NCI-H2029 treated with DMSO at 0.1 percent for 48 hours (cell line): ENCODE measurements at places on chromosomes 13 and 19.
A peak's percentile ranks its signal among the peaks of the same experiment; 100 is the strongest.

GRCh38 chr13:96629331-96629730 lies 364.9 kb downstream of the OXGR1 start:
- DNase-seq = no peak

GRCh38 chr13:28138756-28139470 lies 568 bp downstream of the PAN3 start:
- no peak for DNase-seq

GRCh38 chr13:94033098-94033497 lies 446.4 kb downstream of the DCT start:
- DNase-seq = no peak

DNA sequence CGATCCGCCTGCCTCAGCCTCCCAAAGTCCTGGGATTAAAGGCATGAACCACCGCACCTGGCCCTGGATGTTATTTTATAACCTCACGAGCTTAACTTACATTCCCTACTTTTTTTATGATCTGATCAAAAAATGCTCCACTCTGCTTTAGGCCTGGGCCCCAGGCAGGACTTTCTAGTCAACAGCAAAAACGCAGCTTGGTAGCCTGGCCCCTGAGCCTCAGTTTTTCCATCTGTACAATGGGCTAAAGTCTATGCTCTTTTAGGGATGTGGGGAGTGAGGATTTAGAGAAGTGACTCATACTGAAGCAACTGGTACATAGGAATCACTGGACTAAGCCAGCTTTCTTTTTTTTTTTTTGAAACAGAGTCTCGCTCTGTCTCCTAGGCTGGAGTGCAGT lies 11.9 kb upstream of the PIK3R2 start:
- DNase-seq = no peak

- DNase-seq = no peak
These were observed 44.0 kb downstream of the MIPEP start for GRCh38 chr13:23845105-23845725.

GRCh38 chr13:71461892-71462291 lies 405.1 kb downstream of the DACH1 start:
- DNase-seq = no peak

GRCh38 chr13:113998781-113999617 lies 25.1 kb upstream of the C13orf46 start:
- no peak for DNase-seq

GRCh38 chr13:37138169-37138568 lies 32.7 kb upstream of the CSNK1A1L start:
- DNase-seq = no peak

DNA sequence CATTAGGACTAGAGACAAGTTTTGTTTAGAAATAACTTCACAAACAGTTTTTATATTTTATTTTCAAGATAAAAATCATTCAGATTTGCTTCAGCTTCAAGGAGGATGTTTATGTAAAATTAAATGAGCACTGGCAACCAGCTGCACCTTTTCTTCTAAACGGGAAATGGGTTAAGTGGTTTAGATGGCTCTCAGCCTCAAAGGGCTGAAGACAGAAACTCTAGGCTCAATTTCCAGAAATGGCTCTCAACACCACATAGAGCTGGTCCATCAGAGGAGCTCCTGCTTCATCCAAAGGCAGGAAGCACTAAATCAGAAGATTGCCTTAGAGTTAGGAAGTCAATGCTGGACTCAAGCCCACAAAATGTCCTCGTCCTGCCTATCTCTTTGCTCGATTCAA lies 74.7 kb downstream of the ZNF429 start:
- DNase-seq = no peak

DNA sequence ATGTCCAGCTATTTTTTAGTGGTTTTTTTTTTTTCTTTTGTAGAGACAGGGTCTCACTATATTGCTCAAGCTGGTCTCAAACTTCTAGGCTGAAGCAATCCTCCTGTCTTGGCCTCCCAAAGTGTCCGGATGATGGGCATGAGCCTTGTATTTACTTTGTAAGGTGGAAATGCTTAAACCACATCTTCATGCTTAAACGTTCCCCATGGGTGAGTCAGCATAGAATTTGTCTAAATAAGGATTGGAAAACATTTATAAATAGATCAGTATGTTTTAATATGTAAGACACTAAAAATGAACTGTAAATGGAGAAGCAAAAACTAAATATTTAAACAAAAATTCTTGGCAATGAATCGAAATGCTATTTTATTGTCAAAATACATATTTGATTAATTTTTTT lies 698.0 kb downstream of the PCDH9 start:
- DNase-seq = no peak

DNA sequence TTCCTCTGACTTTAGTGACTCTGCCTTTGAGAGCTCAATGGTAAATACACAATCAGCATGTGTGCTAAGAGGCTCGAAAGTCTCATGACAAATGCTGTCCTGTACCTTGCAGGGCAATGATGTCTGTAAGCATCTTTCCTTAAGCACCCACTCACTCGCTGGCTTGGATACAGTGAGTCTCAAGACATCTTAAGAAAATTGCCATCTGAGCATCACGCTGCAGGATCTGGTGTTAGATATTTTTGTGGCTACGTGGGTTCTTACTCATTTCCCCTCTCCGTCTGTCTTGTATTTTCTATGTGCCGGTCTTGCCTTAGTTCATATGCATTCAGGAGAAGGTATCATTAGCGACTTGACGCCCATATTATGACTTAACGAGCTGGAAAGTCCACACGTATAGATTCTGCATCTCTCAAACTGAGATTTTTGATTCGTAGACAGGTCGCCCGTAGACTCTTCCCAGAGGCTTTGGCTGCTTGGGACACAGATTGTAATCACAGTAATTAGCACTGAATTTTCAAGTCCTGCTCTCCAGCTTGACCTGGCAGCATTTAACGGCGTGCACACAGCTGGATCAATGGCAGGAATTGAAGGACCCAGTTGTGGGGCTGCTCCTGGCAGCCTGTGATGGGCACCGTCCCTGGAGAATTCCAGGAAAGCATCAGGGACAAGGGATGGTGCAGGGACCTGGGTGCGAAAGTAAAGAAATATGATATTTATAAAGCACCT lies 231.2 kb downstream of the ZIC5 start:
- no peak for DNase-seq

- DNase-seq = no peak
These were observed 179.3 kb downstream of the ZIC5 start for GRCh38 chr13:99792079-99792921.

DNA sequence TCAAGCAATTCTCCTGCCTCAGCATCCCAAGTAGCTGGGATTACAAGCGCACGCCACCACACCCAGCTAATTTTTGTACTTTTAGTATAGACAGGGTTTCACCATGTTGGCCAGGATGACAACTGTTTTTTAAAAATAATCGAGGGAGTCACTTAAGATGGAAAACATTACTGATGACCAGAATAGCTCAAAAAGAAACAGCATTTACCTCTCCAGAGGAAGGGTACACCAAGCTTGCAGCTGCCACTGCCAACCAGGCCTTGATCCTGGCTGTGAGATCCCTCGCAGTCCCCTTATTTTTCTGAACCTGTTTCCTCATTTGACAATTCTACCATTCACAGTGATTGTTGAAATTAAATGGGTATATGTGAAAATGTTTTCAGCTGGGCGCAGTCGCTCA lies 14.5 kb downstream of the PDCD5 start:
- no peak for DNase-seq

DNA sequence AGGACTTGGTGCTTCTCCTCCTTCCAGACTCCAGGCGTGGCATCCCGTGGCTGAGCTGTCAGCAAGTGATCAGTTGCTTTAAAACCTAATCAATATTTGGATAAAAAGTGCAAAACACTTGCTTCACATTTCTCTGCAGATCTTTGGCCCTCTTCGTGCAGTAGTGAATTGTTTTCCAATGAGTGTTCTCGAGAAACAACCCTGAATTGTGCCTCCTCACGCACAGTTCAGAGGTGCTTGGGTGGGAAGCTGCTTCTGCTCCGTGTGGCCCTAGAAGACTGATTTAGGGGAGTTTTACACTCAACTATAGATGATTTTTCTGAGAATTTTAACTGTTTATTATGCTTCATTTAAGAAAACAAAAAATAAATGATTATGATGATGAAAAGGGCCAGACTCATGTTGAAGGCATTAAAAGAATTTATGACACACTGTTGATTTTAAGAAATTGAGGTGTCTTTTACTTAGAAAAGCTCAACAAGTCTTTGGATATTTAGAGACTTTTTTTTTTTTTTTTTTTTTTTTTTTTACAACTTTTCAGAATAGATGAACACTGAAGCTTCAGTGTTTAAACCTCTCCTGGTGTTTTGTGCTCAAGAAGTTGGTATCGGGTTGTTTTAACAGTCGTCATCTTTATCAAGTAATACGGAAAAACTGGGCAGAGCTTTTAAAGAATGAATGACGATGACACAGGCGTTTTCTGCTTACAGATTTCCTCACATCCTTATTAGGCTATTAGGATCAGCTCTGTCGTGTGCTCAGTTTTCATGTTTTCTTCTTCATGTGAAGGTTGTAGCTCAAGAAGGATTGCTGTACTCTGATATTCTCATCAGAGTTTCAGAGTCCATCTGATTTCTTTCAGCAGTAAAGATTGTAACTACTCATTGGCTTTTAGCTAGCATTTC lies 39.5 kb upstream of the TEX29 start:
- DNase-seq = no peak

GRCh38 chr19:4186087-4186993 lies 3.9 kb downstream of the ANKRD24 start:
- DNase-seq = peak; percentile 78

- DNase-seq = no peak
These were observed 675 bp downstream of the PEG3 start for GRCh38 chr19:56839652-56840450.

DNA sequence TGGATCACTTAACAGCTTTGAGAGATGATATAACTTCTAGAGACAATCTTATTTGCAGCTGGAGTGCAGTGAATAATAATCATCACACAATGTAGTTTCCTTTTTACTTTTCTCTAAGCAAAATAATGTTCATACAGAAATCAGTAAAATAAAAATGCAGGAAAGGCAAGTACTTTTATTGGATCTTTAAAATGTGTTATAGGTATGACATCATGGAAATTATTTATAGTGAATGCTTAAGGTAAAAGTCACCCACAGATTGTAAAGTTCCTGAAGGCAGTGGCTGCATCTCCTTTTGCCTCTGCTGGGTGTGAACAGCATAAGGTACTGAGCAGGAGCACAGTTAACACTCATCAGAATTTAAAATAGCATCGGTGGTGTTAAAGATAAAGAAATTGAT lies 17.3 kb upstream of the IL17D start:
- DNase-seq = no peak

GRCh38 chr19:45099467-45100191 lies 6.7 kb downstream of the PPP1R37 start:
- DNase-seq = no peak

DNA sequence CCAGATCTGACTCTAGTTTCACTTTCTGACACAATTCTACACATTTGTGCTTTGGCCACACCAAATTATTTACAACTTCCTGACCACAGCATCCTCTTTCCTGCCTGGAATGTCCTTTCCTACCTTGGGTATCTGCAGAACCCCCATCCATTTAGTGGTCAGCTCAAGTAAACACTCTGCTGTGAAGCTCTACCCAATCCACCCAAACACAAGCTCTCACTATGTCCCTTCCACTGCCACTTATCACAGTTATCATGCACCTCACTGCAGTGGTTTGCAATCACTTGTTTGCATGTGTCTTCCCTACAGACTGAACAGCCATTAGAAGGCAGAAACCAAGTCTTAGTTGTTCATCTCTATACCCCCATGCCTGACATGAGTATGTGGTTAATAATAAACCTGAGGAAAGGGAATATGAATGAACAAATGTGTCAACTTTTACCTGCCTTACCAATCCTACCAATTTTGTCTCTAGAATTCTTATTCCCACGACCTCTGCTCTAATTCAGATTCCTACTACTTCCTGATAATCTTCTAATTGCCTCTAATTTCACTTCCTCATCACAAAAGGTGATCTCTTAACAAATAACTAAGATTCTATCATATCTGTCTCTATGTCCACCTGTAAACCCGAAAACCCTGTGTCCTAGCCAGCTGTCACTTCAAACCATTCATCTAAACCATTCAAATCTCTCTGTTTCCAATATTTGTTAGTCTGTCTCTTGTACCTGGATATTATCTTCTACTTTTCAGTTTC lies 25.1 kb downstream of the LNX2 start:
- DNase-seq = no peak

GRCh38 chr19:45917421-45918091 lies 3.0 kb upstream of the NANOS2 start:
- no peak for DNase-seq

DNA sequence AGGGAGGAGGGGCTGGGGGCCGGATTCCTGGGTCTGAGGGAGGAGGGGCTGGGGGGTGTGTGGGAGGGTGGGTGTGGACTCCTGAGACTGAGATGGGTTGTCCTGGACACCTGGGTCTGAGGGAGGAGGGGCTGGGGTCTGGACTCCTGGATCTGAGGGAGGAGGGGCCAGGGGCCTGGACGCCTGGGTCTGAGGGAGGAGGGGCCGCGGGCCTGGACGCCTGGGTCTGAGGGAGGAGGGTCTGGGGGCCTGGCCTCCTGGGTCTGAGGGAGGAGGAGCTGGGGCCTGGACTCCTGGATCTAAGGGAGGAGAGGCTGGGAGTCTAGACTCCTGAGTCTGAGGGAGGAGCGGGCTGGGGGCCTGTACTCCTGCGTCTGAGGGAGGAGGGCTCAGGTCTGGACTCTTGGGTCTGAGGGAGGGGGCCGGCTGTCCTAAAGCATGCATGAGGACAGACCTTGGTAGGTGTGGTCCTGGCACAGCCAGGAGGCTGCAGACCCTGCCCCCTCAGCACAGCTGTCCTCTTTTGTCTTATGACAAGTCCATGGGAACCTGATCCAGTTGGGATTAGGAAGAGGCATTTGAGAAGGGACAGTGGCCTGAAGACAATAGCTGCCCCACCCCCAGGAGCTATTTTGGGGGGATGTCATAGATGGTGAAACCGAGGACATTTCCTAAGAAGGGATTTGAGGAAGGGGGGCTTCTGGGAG lies 1.3 kb downstream of the TNNT1 start:
- no peak for DNase-seq

- DNase-seq = no peak
These were observed 479.1 kb downstream of the FOXO1 start for GRCh38 chr13:40187324-40187795.

DNA sequence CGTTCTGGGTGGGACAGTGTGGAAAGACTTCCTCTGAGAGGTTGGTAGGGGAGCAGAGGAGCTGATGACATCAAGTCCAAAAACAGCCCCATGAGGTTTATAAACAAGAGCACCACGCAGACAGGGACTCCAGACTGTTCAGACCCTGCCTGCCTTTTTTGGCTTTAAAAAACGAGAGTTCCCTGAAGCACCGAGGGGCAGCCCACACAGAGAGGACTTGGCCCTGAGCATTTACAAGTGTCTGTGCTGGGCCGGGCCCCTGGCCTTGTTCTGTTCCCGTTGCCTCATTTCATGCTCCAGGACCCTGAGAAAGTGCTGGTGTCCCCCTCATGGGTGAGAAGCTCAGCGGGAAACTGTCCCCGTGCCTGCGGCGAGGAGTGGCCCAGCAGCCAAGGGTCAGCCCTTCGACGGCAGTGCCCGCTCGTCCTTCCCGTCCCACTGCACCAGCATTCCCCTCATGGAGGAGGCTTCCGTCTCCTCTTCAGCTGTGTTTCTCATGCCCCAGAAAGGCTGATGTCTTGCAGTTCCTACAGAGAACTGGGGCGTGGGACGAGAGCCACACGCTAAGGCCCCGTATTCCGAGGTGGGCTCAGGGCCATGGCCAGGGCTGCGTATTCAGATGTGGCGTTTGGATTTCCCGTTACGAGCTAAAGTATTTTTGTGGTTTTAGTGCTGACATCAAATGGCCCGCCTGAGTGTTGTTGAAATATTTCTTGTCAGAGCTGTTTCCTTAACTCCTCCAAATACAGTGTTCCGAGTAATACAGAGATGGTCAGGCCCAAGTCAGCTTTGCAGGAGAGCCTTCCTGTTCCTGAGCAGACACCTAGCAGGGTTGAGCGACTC lies 93.5 kb downstream of the ATP11A start:
- no peak for DNase-seq

- no peak for DNase-seq
These were observed 33.2 kb upstream of the PNMA8B start for GRCh38 chr19:46528601-46529590.
